AG10803 (cell line): ENCODE measurements at places on chromosomes 5 and 9.
A peak's percentile ranks its signal among the peaks of the same experiment; 100 is the strongest.

DNA sequence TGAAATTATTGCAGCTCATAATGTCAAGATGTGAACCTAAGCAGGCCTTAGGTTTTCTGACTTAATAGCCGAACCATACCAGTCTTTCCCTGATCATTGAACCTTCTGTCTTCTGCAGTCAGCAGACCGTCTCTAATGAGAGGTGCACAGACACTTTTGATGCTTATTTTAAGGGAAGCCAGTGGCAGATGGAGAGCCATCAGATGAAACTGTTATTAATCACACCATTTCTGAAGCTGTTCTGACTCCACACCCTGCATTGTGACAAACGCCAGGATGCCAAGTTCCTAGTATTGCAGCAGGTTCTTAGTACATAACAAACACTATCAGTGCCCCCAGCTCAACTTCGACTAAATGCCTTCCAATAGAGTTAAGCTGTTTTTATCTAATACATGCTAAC, 43.0 kb downstream of the PIK3R1 start:
- no peak for DNase-seq

- peak; percentile 16 for DNase-seq
These were observed 290.6 kb downstream of the FER start for GRCh38 chr5:109038209-109038840.

DNA sequence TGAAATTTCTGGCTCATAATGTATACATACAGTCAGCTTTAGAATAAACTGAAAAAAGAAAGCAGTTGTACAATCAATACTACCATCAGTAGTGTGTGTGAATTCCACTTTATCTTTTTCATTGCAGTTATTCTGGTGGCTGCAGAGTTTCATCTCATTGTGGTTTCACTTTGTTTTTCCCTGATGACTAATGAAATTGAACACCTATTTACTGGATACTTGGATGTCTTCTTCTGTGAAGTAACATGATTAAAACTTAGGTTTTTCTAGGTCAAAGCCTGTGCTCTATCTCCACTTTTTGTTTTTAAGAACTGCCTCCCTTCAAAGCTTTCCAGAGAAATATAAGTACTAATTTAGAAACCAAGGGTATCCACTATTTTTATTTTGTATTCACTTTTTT, 174.3 kb downstream of the TRPM3 start:
- peak; percentile 20 for DNase-seq

DNA sequence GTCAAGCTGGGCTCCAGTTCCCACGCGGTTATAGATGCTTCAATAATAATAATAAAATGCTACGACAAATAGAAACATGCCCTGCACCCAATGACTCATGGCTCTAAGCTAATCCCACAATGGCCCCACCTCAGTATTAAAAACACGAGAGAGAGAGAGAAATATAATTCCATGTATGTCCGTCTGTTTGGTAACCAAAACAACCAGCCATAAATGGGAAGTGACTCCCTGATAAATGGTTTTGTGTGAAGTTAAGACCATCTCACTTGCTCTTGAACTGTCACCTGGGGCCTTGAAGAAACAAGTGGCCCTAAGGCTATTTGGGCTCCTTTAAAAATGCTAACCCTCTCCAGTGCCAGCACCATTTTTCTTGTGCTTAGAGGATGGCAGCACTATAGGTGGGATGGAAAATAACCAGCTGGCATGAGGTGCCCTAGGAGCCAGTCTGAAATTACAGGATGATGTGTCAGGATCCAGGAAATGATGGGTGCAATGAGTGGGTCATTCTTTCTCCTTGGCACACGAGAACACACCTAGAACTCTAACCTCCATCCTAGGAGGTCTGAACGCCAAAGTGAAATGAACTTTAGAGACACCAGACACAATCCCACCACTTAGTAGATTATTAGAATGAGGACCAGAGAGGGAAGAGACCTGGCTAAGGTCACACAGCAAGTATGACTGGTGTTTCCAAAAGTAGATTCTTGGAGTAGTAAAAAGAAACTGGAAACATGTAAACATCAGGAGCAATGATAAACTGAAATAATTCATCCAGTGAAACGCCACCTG, 35.7 kb upstream of the ADRB2 start:
- DNase-seq: no peak

- no peak for DNase-seq
These were observed 41.4 kb upstream of the IL7R start for GRCh38 chr5:35815089-35815936.

GRCh38 chr5:175657593-175658271, at the start of gene HRH2:
HRH2 (plus strand) TSS chr5:175658071; CDS start chr5:175683234, 25,163 bp downstream.
- DNase-seq: no peak

GRCh38 chr9:137085920-137086530, 760 bp upstream of the MAN1B1 start:
- DNase-seq: peak; percentile 48

- DNase-seq: no peak
These were observed 2.8 kb downstream of the GM2A start for GRCh38 chr5:151255621-151256286.

DNA sequence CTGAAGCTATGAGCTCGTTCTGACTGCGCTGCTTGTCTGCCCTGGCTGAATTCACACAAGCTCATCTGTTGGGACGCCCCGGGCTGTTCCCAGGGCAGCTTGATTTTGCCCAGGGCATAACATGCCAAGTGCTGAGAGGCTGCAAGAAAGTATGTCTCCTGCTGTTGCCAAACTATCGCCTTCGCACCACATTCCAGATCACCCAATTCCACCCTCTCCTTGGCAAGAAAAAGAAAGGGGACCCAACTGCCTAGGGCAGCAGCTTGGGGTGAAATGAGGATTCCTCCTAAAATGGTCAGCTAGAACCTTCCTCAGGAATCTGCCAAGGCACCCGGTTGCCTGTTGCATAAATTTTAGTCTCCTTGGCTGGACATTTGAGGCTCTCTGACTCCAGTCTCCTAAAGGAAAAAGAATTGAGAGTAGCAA, 21.2 kb downstream of the COL15A1 start:
- peak; percentile 75 for DNase-seq

DNA sequence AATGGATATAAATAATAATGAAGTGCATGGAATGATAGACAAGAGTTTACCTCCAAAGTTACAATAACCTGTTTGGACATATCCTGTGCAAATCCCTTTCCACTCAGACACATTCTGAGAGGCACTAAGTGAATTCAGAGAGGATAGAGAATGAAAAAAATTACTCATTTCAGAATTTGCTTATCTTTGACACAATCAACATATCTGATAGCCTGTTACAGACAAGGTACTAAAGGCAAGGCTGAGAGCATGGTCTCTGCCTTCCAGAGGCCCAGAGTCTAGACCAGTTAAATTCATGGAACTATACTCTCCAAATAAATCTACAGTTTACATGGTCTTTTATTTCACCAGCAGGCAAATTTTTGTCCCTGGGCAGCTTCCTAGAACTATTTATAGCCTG, 371.8 kb upstream of the PTGER4 start:
- DNase-seq: no peak

- no peak for DNase-seq
These were observed 978.4 kb downstream of the TLE4 start for GRCh38 chr9:80550181-80550580.

DNA sequence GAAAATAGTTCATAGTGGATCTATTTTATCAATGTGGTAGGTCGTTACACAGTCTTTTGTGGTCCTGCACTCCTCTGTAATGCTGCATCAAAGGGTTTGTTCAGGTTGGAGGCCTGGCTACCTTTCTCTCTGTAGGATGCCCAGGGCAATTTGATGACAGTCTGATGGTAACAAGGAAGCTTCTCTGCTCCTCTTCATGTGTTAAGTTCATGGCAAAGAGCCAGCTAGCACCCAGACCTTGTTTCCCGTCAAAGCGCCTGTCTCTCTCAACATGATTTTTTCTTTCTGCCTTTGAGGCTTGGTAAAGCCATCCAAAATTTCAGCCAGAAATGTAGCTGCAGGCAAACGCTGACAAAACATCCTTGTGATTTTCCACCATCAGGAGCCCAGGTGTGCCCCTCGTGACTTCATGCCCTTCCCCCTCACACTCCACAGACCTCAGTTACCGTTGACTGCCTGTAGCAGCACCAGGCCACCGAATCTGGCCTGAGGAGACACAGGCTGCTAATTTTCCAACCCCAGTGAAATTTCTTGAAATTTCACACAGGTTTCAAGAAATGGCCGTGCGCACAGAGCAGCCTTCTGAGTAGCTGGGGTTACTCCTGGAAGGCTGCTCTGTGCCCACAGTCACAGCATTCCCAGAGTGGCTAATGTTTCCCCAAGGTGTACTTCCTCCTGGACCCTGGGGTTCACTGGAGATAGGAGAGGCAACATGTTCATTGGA, 292.7 kb downstream of the CWC27 start:
- DNase-seq: no peak

GRCh38 chr5:149860801-149861322, 83.7 kb downstream of the PDE6A start:
- no peak for DNase-seq

GRCh38 chr5:141867139-141867538, 11.1 kb downstream of the PCDH1 start:
- DNase-seq: no peak

DNA sequence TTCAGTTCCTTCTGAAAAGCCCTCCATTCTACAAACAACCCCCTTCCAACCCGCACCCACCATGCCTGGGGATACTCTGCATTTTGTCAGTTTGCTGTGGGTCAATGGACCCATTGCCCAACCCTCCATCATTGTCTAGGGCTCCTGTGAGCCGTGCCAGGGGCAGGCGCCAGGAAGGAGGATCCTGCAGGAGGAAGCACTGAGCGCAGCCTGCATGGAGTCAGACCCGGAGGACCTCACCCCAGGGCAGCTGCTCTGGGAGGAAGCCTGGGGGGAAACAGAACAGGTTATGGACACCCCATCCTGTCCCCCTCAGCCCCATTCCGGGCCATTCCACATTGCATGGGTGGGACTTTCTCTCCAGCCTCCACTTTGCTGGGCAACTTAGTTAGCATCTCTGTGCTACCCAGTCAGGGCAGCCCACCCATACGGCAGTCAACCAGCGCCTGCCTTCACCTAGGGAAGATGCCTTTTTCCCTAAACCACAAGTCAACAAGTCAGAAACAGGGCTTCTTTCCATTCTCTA, 48.6 kb upstream of the VDAC1 start:
- no peak for DNase-seq

DNA sequence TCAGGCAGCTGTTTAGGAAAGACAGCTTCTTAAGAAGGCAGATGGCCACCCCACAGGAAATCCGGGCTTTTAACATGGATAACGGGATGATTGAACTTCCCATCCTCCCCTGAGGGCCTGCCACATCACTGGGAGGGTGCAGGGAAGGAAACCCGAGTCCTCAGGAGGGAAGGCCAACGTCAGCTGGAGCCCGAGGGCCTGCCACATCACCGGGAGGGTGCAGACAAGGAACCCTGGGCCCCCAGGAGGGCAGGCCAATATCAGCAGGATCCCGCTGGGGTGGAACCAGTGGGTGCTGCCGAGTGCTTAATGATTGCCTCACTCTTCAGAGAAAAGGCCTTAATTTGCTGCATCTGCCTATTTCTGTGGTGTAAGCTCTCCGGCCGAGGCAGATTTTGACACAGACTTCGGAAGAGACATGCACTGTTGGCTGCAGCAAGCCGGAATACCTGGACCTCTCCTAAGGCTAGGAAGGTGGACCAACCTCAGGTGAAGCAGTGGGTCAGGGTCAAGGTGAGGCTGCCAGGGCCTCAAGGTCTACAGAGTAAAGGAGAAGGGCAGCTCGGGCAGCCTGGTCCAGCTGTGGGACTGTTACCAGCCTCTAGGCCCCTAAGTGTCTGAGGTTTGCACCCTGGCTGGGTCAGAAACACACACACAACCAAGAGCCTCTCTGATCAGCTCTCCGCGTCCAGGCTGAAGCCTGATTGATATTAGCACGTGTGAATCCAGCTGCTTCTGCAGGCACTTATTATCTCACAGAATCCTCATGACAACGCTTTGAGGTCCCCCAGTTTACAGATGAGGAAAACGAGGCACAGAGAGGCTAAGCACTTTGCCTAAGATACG, 14.8 kb upstream of the COL5A1 start:
- peak; percentile 55 for DNase-seq

DNA sequence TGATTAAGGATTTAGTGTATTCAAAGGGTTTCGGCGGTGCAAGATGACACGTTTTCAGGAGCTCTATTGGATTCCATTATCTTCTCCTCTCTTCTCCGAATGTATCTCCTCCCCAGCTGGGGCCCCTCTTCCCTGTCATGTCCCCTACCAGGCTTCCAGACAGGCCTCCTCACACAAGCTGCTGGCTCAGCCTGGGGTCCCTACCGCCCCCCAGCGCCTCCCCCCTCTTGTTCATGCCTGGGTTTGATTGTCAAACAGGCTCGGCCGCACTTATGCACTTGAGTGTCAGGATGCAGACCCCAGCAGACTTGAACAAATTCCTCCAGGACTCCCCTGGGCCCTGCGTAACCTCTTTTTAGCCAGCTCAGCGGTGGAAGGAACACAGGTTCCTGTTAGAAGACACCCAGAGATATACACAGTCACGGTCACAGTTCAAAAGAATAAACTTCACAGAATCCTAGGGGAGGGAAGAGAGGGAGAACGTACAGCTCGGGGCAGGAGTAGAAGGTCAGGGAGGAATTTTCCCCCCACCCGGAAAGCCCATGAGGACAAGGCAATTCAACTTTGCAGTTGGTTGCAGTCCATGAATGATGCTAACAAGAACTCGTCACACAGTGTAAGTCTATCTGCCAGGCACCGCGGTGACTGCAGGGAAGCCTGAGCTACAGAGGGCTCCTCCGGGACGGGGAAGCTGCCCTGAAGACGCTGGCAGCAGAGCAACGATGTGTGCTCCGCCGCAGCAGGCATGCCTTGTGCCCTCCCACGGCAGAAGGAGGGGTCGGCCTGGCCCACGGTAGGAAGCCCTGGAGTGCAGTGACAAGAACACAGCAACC, 560.0 kb downstream of the BNC2 start:
- DNase-seq: no peak

DNA sequence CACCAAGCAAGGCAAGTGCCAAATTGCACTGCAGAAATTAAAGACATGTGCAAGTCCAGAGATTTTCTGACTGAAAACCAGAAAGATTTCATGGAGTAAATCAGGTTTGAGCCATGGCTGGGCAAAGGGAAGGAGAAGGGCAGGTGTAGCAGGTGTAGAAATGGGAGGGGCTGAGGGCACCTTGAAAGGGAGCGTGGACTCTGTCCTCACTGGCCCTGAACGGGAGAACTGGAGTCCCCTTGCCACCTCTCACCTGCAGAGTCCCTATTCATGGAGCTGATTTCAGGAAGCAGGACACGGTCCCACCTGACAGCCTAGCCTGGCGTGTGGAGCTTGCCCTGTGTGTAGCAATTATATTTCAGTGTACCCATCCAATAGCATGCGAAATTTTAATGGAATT, 46.3 kb downstream of the UBE2QL1 start:
- DNase-seq: no peak

DNA sequence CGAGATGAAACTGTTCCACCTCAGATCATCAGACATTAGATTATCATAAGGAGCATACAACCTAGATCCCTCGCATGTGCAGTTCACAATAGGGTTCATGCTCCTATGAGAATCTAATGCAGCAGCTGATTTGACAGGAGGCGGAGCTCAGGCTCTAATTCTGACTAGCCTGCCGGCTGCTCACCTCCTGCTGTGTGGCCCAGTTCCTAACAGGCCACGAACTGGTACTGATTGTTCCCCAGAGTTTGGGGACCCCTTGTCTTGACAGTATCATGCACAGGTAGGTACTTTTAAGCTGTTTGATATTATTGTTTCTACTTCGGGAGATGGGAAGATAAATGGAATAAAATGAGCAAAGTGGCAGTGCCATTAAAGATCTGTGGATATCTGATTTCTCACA, 66.9 kb downstream of the ZCCHC7 start:
- no peak for DNase-seq

GRCh38 chr9:68427216-68427977, 71.0 kb downstream of the PGM5 start:
- DNase-seq: no peak

GRCh38 chr9:135605238-135605781, 34.0 kb downstream of the GLT6D1 start:
- DNase-seq: no peak
